ENCODE measurements at places on chromosomes 13 and 19.
A peak's percentile ranks its signal among the peaks of the same experiment; 100 is the strongest.

GRCh38 chr13:27125357-27126282 lies 46.0 kb downstream of the USP12 start:
- DNase-seq = no peak

DNA sequence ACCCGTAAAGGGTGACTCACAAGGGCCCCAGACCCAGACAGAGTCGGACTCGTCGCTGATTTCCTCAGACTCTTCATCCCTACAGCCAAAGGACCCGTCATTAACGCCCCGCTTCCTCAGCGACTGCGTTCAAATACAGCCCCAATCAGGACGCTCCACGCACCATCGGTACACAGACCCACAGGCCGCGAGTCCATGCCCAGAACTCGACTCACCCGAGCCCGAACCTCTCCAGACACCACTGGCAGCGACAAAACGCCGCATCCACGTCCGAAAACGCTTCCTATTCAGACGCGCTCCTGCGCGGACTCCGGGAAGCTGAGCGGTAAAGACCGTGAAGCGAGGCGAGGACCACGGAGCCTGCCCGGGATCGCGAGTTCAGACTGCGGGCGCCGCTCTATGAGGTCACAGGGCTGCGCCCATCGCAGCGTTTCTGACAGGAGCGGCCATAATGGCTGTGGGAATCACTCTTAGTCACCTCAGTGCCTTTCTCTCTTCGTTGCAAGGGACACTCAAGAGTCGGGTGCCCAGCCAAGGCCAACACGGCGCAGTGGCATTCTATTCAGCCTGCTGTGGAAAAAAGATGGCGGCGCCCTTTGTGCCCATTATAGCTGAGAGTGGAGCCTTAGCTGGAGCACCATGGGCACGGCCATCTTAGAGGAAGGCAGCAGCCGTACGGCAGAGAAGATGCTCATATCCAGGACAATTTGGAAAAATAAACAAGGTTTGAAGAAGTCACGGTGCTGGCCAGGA lies at the start of gene ZNF614:
Gene ZNF614 (minus strand): TSS at position 353 of the 753 bp plus-strand sequence. CDS start 2,634 bp downstream, outside the sequence.
- DNase-seq = peak; percentile 82

DNA sequence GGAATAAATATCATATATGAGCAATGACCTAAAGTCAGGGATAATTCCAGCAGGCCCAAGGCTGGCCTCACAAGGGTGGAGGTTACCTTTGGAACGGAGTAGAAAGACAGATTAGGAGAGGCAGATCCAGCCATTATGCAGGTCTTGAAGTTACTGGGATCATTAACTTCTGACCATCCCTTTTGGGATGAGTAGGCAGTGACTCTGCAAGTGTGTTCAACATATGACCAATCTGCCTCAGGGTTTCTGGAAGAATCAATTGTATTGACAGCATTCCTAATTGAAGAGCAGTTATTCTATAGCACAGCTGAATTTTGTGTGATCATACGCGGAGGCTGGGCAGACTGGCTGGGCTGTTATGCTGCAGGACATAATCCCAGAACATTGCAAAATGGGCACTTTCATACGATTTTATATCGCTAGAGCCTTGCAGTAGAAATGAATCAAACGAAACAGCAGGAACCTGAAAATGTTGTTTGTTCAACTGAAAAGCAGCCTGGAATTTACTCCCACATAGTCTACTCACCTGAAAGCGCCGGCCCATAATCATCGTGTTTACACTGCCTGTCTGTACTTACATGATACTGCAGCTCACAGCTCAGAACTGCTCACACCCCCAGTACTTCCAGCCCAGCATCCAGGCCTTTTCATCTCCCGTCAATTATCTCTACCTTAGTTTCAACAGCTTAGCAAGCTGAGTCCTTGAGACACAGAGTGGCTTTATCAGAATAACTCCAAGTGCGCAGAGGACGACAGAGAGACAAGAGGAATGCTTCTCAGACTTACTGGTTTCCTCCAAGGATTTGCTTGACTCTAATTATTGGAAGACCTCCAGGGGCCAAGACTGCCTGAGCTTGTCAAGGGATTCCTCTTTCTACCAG lies 556.1 kb downstream of the EFNB2 start:
- DNase-seq = peak; percentile 35

DNA sequence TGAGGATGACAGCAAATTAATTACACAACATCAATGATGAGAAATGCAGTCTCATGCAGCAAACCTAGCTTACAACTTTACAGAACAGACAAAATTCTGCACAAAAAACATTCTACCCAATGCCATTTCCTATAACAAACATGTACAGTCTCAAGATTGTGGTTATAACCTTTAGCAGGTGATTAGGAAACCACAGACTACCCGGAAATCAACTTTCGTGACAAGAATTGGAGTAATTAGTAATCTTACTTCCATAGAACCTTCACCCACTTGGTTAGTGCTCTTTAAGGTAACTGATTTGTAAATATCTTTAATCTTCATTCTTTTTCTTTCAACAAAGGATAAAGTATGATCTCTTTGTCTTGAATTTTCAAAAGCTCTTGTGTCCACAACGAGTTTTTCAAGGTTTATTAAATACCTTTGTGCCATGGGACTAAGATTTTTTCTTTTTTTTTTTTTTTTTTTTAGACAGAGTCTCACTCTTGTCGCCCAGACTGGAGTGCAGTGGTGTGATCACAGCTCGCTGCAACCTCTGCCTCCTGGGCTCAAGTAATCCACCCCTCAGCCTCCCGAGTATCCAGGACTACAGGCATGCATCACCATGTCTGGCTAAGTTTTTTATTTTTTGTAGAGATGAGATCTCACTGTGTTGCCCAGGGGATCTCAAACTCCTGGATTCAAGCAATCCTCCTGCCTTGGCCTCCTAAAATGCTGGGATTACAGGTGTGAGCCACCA lies 78.8 kb downstream of the MAP4K1 start:
- DNase-seq = no peak

- DNase-seq = no peak
Measured at GRCh38 chr13:50629497-50629896, 214.0 kb downstream of the DLEU7 start.

DNA sequence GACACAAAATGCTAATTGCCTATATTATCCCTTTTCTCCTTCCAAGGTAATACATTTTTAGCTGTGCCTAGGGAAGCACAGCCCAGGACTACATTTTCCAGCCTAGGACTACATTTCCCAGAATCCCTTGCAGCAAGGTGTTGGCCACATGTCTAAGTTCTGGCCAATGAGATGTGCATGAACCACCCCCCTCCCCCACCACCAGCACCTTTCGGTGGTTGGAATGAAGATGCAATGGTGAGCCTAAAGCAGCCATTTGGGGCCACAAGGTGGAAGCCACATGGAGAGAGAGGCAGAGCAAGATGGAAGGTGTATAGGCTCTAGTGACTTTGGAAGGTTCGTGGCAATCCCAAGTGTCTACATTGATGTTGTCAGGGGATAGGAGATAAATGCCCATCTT lies 16.2 kb downstream of the UNC13A start:
- DNase-seq = no peak

- DNase-seq = no peak
Measured at GRCh38 chr13:111212517-111212873, 97.4 kb downstream of the ARHGEF7 start.

- no peak for DNase-seq
Measured at GRCh38 chr13:19908350-19908986, 45.0 kb upstream of the ZMYM5 start.

GRCh38 chr13:107208889-107209288 lies 641.0 kb upstream of the ARGLU1 start:
- no peak for DNase-seq

DNA sequence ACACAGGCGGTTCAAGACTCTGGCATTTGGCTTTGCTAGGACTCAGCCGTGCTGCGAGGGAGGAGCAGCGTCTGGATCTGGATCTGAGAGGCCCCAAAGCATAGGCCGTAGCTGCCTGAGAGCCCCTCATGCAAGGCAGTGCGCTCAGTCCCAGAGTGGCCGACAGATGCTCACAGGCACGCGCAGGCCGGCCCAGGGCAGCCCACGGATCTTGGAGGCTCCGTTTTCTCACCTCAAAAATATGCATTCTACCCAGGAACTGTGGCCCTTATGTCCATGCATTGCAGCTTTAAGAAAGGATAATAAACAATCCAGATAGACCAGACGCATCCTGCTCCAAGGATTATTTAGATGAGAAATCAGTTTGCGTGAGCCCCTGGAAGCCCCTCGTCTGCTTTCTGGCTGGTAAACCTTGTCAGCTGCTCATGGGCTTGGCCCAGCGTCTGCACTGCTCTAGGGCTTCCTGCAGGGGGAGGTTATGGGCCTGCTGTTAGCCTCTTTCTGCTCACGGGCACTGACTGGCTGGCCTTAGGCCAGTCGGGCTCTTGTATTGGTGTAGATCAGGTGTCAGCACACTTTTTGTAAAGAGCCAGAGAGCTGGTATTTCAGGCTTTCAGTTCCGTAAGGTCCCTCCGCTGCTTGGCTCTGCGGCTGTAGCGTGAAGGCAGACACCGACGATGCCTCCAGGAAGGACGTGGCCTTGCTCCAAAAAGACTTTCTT lies 24.2 kb downstream of the TEX29 start:
- peak; percentile 91 for DNase-seq

DNA sequence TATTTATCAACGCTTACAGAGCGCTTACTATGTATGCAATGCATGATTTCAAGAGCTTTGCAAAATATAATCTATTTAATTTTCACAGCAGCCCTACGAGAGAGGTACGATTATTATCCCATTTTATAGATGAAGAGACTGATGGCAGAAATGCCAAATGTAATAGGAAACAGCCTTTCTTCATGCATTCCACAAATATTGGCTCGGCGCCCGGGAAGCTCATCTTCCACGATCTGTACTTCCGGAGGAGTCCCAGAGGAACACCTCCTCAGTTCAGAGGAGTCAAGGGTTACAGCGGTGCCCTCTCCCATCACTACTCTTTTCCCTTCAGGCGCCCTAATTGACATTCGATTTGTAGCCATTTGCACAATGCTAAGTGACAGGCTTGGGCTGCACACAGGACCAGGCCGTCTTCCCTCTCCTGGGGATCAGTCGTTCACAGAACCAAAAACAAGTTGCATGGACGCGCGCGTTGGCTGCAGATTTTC lies 1.1 kb upstream of the ARHGAP35 start:
- peak; percentile 68 for DNase-seq

DNA sequence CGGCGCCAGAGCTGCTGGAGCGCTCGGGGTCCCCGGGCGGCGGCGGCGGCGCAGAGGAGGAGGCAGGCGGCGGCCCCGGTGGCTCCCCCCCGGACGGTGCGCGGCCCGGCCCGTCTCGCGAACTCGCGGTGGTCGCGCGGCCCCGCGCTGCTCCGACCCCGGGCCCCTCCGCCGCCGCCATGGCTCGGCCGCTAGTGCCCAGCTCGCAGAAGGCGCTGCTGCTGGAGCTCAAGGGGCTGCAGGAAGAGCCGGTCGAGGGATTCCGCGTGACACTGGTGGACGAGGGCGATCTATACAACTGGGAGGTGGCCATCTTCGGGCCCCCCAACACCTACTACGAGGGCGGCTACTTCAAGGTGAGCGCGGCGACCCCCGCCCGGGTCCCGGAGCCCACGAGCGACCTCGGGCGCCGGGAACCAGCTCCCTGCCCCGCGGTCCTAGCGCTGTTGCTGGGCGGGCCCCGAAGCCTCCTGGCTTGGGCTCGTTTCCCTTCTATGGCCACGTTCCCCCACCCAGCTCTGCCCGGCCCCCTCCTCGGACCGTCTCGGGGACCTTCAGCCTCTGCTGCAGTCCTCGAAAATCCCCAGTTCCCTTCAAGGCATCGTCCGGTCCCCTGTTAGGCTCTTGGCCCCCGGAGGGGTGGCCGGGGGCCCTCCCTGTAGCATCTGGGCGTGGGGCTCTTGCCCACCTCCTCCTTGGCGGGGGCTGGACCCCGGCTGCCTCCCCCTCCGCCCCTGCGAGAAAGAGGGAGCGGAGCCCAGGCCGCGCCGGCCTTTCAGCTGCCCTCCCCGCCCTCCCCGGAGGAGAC lies at the start of gene CDC34:
Gene CDC34 (plus strand): TSS at position 8 of the 808 bp plus-strand sequence. CDS start 172 bp downstream, at position 180.
- no peak for DNase-seq
